NCI-H748 treated with DMSO at 0.1 percent for 48 hours (cell line): ENCODE measurements at places on chromosomes 2 and 18.

DNA sequence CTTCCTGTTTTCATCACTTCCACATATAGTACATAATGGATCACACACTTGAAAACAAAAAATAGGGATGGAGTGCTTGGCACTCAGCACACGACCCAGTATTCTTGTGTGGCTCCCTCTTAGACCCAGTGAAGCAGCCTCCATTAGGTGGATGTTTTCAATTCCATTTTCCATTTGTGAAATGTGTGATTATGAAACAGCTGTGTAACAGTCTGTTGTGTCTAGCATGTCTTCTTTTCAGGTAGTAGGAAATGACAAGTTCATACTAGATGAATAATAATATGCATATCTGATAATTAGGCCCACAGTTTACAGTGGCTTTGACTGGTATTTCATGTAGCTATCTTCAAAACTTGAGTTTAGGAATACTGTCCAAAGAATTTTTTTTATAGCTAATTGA is 35.5 kb downstream of the EML6 start:
- DNase-seq: no peak

DNA sequence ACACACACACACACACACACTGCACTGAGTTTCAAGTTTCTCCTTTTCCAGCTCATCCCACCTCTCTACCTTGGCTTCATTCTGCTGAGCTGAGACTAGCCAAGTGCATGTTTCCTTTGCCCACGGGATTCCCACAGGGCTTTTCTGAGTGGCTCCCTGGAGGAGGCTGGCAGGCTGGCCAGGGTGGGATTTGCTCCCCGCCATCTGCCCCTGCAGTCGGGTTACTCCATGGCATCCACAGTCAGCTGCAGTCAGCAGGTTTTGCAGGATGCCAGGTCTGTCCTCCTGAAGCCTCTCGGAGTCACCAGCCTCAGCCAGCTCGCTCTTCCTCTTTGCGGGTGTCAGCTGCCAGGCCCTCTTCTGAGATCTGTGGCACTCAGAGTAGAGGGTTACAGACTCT is 783.7 kb upstream of the SOX11 start:
- no peak for DNase-seq

DNA sequence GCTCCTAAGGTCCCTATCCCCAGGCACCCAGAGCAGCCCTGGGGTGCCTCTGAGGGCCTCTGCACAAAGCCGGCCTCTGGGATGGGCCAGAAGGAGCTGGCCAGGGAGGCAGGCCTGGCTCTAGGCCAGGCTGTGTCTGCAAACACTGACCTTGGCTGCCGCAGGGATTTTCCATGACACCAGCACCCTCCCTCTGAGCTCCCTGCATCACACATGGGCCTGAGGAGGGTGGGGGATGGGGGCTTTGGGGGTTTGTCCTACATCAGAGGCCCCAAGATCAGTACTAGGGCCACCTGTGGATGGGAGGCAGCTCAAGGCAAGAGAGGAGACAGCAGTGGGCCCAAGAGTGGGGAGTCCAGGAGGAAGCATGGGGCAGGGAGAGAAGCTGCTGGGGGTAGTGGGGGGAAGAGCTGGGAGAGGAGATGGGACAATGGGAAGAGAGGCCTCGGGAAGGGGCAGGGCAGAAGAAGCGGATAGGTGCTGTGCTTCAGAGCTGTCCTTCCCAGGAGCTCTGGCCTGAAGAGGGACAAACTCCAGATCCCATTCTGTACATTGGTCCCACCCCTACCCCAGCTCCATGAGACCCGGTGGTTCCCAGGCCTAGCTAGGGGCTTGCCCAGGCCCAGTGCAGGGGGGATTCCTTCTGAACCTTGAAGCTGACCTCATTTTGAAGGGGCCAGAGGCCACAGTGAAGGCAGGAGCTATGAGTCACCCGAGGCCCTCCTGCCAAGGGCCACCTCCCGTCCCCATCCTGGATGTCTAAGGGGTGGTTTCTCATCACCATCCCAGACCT is 28.0 kb downstream of the KCNK3 start:
- no peak for DNase-seq

DNA sequence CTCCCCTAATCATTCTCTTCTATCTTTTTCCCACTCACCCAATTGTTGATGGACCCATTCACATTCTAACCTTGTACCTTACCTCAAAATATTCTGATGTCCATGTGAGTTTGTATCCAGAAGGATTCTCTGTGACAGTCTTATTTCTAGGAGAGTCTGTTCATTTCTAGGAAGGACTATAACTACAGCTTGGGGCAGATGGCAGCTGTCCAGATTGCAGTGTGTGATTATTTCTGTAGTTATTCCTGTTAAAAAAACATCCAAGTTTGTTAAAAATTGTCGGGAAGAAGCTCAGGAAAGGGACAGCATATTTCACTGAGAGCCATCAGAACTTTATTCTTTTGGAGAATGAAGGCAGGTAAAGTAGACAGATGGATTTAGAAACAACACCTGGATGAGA is 142.6 kb downstream of the RAPGEF4 start:
- no peak for DNase-seq

GRCh38 chr2:151976945-151977353 is 121.9 kb downstream of the CACNB4 start:
- no peak for DNase-seq

GRCh38 chr2:181680055-181680936 is at the start of gene NEUROD1:
Gene NEUROD1, minus strand, starts transcription at chr2:181680517. Its CDS starts 1,657 bp downstream, at chr2:181678860.
- DNase-seq: no peak

GRCh38 chr2:202009019-202009481 is 24.6 kb upstream of the FZD7 start:
- no peak for DNase-seq

DNA sequence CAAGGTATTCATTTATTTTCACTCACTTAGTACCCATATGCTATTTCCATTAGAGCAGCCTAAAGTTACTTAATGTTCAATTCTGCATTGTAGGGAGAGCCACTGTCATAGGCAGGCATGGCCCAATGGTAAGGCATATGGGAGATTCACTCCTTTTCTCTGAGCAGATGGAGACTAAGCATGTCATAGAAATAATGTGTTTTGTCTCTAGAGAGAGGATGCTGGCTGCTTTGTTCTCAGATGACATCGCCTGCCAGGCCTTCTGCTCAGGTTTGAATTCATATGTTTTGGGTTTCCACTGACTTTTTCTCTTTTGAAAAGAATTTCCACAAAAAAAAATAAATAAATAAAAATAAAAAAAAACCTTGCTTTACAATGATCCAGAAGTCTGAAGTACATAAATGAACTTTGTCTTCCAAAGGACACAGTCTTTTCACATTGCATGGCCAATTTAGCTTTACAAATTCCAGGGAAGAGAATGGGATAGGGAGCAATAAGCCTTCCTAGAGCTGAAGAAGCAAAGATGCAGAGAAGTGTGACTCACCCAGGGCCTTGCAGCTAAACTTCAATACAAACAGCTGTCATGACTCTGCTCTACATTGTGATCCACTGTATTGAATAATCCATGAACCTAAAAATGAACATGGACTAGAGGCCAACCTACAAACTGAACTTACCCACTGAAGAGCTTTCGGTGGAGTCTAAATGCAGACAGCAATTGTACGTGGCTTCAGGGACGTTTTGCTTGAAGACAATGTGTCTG is 422.5 kb downstream of the CMPK2 start:
- DNase-seq: no peak

DNA sequence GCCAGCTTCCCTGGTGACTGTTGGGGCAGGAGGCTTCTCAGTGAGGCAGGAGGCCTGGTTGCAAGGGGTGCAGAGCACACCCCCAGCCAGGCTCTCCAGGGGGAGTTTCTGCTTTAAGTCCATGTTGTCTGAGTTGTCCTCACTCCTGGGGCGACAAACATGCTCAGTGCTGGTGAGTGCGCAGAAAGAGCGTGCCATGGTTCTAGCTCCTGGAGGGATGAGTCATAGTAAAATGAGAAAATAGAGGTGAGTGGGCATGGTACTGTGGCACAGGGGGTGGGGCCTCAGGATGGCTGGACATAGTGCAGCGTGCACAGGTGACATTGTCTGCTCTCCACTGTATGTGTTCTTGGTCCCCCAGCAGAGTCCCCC is 457.2 kb upstream of the HS6ST1 start:
- DNase-seq: no peak

GRCh38 chr18:22800551-22800951 is 132.6 kb upstream of the RBBP8 start:
- no peak for DNase-seq

- no peak for DNase-seq
Measured at GRCh38 chr2:99644419-99644787, 154.6 kb upstream of the REV1 start.

GRCh38 chr2:197925204-197925603 is 120.8 kb downstream of the PLCL1 start:
- DNase-seq: no peak

- no peak for DNase-seq
Measured at GRCh38 chr2:5764041-5764440, 71.9 kb downstream of the SOX11 start.

DNA sequence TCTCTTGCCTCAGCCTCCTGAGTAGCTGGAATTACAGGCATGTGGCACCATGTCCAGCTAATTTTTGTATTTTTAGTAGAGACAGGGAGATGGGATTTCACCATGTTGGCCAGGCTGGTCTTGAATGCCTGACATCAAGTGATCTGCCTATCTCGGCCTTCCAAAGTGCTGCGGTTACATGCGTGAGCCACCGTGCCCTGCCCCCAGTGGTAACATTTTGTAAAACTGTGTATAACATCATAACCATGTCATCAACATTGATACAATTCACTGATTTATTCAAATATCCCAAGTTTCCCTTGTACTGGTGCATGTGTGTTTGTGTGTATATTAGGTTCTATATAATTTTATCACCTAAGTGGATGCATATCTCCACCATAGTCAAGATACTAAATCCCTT is 70.0 kb downstream of the PDCL3 start:
- DNase-seq: no peak

GRCh38 chr18:57150081-57150480 is 3.2 kb downstream of the BOD1L2 start:
- no peak for DNase-seq

DNA sequence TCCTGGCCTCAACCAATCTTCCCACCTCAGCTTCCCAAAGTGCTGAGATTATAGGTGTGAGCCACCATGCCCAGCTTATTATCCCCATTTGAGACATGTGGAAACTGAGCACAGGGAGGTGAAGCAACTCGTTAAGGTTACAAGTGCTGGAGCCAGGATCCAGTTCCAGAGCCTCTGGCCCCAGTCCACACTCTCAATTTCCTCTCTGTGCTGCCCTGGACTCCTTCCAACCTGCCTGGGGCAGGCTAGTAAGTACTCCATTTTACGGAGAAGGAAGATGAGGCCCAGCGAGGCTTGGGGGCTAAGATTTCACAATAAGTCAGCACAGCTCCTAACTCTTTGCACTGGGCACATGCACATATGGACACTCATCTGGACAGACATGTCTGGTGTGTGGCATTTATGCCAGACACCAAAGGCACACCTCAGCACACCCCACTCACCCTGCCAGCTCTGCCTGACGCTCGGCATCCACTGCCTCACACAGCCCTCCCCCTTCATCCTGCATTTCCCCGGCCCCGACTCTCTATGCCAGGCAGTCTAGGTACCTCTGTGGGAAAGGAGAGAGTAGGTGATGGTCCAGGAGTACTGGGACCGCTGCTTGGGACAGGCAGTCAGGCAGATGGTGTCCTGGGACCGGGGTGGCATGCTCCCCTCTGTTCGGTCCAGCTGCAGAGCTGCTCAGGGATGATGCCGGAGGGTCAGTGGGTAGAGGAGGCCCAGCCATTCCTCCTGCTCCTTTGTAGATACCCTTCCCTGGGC is 20.5 kb downstream of the CFAP65 start:
- DNase-seq: no peak

DNA sequence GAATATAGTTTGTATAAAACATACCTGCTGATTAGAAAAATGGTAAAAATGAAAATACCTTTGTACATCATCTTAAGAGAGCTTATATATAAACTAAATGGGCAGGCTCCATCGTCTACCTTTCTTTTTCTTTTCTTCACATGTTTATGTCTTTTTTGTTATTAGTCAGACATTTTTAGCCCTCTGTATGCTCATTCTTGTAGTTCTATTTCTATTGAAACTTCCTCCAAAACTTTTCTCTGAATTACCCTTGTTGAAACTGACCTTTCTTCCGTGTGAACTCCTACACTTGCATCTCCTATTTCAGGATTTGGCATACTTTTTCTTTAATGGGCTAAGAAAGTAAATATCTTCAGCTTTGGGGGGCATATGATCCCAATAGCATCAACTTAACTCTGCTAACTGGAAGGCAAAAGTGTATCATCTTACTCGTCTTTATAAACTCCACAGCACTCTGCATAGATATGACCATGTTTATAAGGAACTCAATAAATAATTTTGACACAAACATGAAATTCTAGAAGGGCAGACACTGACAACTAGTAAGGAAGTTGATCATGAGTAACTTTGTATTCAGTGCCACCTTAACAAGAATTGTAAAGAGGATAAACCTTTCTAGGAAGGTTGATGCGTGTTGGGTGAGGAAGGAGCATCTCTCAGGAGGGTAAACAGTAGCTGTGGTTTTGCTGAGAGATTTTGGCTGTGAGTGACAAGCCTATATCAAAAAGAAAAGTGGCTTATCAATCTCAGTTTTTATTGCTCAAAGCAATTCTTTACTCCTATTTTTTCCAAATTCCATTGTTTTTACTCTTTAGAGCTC is 127.6 kb downstream of the PIK3C3 start:
- no peak for DNase-seq

- DNase-seq: no peak
Measured at GRCh38 chr2:21461754-21462240, 338.0 kb downstream of the TDRD15 start.

DNA sequence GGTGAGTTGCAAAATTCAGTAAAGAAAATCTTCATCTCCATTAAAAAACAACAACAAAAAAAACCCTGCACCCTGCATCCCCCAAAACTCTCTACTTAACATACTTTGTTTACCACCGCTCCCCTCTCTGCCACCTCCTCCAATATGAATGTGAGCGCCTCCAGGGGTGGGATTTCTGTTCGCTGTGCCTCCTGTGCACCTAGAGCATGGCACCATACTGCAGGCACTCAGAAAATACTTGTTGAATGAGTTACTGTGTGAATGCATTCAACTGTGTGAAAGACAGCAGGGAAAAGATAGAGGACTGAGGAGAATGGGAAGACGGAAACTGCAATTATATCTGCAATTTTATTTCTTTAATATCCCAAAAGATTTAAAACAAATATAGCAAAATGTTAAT is 4.5 kb downstream of the CEBPZ start:
- no peak for DNase-seq

DNA sequence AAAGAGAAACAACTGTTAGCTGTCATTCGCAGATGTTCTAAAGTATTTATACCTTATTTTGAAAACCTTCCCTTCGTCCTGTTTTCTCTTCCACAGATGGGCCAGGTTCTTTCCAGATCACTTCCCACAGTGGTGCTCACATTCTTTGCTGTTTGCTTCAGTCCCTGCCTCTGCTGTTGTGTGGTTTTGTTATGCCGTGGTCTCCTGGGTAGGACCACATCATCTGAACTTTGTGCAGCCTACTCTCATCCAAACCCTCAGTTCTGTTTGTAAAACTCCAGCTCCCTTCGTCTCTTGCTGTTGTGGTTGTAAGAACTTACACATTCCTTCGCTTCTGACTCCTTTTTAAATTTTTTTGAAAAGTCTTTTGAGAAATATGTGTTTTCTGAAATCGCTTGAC is 38.1 kb downstream of the ZNF236 start:
- no peak for DNase-seq

GRCh38 chr2:22788749-22789327 is 596.1 kb upstream of the KLHL29 start:
- no peak for DNase-seq

GRCh38 chr2:118654945-118655344 is 192.5 kb downstream of the EN1 start:
- DNase-seq: no peak
